ENCODE measurements at places on chromosomes 11 and 22.

GRCh38 chr11:57514538-57515331, 767 bp downstream of the SLC43A1 start:
- H3K27ac ChIP-seq = no peak overlapping the region
- H3K27me3 ChIP-seq = no peaks in the 10 kb centered on the region
- H3K4me3 ChIP-seq = peak overlapping the region; percentile 95
- H3K4me1 ChIP-seq = peaks cover 32% of the 10 kb centered on the region
- no peaks in the 10 kb centered on the region for H3K36me3 ChIP-seq

GRCh38 chr22:42273855-42274451, 3.5 kb upstream of the TCF20 start:
- no peak overlapping the region for H3K27ac ChIP-seq
- H3K36me3 ChIP-seq = no peaks in the 10 kb centered on the region
- DNase-seq = no peak

DNA sequence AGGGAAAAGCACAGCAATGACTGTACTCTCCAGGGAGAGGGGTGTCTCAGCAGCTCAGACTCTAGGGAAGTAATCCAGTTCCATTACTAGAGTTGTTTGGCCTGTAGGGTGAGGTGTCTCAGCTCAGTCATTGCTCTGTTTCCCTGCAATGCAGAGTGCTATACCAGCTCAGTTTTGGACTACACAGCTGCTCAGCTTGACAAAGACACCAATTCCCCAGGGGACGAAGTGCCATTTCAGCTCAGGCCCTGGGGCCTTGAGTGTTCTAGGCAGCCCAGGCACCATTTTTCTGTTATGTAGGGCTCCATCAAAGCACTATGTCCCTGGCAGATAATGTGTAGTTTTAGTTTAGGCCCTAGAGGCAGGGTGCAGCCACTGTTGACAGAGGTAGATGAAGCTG, 18.2 kb downstream of the CALCB start:
- H3K27me3 ChIP-seq = no peaks in the 10 kb centered on the region
- H3K36me3 ChIP-seq = no peaks in the 10 kb centered on the region
- no peak for DNase-seq
- H3K4me3 ChIP-seq = no peak overlapping the region
- no peak overlapping the region for H3K27ac ChIP-seq

DNA sequence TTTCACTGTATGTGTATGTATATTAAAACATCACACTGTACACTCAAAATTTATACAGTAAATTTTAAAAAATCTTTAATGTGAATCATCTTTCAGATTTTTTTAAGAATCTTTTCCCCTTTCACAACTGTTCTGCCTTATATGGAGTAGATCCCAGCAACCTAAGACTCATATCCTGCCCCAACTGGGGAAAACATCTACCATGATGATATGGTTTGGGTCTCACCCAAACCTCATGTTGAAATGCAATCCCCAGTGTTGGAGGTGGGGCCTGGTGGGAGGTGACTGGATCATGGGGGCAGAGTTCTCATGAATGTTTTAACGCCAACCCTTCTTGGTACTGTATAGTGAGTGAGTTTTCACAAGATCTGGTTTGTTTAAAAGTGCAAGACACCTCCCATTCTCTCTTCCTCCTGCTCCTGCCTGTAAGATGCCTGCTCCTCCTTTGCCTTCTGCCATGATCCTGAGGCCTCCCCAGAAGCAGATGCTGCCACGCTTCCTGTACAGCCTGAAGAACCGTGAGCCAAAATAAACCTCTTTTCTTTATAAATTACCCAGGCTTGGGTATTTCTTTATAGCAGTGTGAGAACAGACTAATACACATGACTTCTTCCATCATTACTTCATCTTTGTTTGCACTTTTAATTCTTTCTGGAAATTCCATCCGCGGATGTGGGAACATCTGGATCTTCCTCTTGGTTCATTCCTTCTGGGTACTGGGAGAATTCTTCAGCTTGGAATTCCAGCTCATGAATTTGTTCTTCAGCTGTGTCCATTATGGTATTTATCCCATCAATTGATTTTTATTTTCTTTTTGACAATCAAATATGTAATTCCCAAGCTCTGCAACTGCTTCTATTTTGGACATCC, 36.9 kb downstream of the LINC01488 start:
- no peaks in the 10 kb centered on the region for H3K4me1 ChIP-seq
- no peak overlapping the region for H3K4me3 ChIP-seq
- no peaks in the 10 kb centered on the region for H3K27me3 ChIP-seq
- DNase-seq = no peak
- H3K27ac ChIP-seq = no peak overlapping the region
- H3K36me3 ChIP-seq = no peaks in the 10 kb centered on the region

GRCh38 chr11:2151500-2152257, 9.3 kb downstream of the INS start:
- H3K4me3 ChIP-seq = peak overlapping the region; percentile 8
- no peak overlapping the region for H3K27ac ChIP-seq
- peaks cover 10% of the 10 kb centered on the region for H3K4me1 ChIP-seq
- DNase-seq = peak; percentile 69
- H3K36me3 ChIP-seq = no peaks in the 10 kb centered on the region
- H3K27me3 ChIP-seq = peaks cover 44% of the 10 kb centered on the region

GRCh38 chr11:119691701-119692539, 37.1 kb downstream of the NECTIN1 start:
- H3K27ac ChIP-seq = no peak overlapping the region
- DNase-seq = no peak
- no peak overlapping the region for H3K4me3 ChIP-seq
- H3K27me3 ChIP-seq = no peaks in the 10 kb centered on the region
- peaks cover 17% of the 10 kb centered on the region for H3K4me1 ChIP-seq

DNA sequence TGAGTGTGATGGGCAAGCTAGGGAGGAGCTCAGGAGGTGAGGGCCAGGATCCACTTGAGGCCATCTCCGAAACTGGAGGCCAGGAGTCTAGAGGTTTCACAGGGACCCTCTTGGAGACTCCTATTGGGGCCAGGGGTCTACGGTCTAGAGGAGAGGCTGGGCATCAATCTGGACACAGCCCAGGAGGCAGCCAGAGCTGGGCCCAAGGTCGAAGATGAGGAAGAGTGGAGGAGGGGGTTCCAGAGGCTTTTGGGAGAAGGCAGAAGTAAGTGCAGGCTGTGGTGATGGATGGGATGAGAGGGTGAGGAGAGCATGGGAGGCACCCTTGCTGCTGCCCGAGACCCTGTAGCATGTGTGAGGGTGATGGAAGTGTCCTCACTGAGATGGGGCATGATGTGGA, 56.6 kb downstream of the LRRC32 start:
- H3K27me3 ChIP-seq = no peaks in the 10 kb centered on the region
- H3K4me3 ChIP-seq = no peak overlapping the region
- H3K27ac ChIP-seq = no peak overlapping the region
- no peaks in the 10 kb centered on the region for H3K4me1 ChIP-seq

DNA sequence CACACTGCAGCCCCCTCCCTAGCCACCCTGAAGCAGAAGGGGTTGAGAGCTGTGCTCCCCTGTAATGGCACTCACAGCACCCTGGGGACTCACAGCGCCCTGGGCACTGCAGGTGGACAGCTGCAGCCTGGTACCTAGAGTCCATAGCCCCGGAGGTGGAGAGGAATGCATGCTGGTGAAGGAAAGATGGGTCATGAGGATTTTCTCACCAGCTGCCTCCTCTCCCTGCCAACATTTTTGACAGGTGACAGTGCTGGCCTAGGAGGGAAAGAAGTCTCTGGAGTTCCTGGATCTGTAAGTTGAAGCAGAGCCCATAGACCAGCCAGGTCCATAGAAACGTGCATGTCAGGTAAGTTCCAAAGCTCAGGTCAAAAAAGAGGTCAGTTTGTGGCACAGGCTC, 330.5 kb downstream of the TENM4 start:
- no peaks in the 10 kb centered on the region for H3K27me3 ChIP-seq
- no peak overlapping the region for H3K27ac ChIP-seq
- no peaks in the 10 kb centered on the region for H3K4me1 ChIP-seq
- DNase-seq = no peak
- H3K36me3 ChIP-seq = no peaks in the 10 kb centered on the region

DNA sequence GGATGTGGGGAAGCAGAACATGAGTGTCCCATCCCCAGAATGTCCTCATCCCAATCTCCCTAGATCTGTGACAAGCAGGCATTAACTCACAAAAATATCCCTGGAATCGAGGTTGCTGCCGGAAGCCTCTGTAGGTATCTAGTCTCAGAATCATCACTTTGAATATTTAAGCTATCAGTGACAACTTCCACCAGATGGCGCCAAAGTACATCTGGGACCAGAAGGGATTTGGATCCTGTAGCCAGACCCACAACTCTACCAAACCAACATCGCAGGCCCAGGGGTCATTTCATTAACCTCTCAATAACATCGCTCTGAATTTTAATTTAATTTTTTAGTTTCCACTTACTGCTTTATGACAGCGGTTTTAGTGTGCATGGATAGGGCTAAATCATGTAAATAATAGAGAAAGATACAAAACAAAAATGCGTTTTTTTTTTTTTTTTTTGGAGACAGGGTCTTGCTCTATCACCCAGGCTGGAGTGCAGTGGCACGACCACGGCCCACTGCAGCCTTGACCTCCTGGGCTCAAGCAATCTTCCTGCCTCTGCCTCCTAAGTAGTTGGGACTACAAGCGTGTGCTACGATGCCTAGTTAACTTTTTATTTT, 1.1 kb upstream of the EXT2 start:
- H3K27me3 ChIP-seq = no peaks in the 10 kb centered on the region
- DNase-seq = peak; percentile 78
- peaks cover 18% of the 10 kb centered on the region for H3K4me1 ChIP-seq
- no peaks in the 10 kb centered on the region for H3K36me3 ChIP-seq
- H3K27ac ChIP-seq = no peak overlapping the region

DNA sequence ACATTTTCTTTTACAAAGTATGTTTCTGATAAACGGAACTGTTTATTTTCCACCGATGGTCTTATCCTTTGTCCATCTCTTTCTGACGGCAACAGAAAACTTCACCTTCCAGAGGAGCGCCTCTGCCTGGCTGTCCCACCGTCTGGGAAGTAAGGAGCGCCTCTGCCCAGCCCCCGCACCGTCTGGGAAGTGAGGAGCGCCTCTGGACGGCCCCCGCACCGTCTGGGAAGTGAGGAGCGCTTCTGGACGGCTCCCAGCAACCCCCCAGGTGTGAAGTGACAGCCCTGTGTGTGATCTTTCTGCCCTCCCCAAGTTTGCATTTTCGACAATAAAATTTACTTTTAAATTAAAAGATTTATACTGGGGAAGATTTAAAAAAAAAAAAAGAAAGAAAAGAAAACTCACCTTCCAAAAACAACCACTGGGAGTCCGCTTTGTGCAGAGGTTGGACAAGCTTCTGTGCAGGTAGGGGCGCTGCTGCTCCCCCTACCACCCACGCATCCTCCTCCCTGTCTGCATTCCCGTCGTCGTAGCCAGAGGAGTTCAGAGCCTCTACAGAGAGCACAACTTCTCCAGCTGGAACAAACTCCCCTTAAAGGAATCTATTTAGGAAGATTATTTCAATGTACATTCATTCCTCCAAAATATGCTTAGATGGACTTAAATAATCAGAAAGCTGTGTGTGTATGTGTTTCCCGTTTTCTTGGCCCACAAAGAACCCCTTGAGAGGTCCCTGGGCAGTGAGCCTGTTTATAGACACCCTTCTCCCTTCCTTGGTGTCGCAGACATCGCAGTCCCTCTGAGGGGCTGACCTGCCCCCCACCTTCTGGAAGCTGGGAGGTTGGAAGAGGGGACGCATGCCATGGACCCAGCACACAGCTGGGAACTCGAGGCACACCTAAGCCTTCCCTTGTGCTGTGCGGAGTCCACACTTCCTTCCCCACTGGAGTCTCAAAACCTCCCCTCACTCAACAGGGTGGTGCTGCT, 849 bp upstream of the APOBEC3B start:
- peak overlapping the region; percentile 45 for H3K4me3 ChIP-seq
- H3K27ac ChIP-seq = no peak overlapping the region
- no peaks in the 10 kb centered on the region for H3K27me3 ChIP-seq
- no peak for DNase-seq
- peaks cover 52% of the 10 kb centered on the region for H3K4me1 ChIP-seq

GRCh38 chr11:109222761-109223160, 199.2 kb upstream of the C11orf87 start:
- no peak for DNase-seq
- H3K27ac ChIP-seq = no peak overlapping the region
- H3K4me3 ChIP-seq = no peak overlapping the region

DNA sequence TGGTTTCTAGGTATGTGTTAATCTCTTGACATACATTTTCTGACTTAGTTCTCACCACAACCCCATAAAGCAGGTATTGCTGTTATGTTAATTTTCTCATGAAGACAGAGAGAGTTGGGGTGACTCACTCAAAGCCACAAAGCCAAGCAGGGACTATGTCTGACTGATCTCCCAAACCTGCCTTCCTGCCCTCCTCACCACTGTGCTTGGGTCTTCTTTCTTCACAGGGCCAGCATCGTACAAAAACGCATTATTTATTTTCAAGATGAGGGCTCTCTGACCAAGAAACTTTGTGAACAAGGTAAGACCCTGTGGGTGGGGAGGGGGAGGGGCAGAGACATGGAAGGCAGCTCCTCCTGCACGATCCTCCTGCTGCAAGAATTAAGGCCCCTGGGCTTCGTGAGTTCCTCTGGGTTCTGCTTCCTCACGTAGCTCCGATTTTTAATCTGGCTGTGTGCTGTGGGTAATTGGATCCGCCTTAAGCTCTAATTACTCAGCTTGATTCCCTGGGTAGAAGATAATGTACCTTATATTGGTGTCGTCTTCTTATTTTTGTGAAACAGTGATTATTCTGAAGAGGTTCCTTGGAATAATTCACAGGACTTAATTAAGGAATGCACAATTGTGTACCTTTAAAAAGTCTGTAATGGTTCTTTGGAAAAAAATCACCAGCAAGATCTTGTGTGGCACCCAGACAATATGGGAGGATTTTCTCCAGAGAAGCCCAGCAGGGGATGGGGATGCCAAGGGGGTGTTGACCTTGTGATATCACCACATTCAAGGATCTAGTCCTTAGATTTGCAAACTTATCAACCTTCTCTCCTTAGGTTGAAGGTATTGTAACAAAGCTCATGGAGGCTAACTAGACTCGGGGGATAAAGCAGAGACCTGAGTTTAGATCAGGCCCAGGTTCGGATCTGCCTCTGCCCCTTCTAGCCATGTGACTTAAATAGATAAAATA, 112.9 kb downstream of the SPON1 start:
- peak overlapping the region; percentile 45 for H3K4me3 ChIP-seq
- H3K36me3 ChIP-seq = no peaks in the 10 kb centered on the region
- peaks cover 46% of the 10 kb centered on the region for H3K4me1 ChIP-seq
- DNase-seq = peak; percentile 54

- no peaks in the 10 kb centered on the region for H3K36me3 ChIP-seq
- no peak overlapping the region for H3K4me3 ChIP-seq
- no peaks in the 10 kb centered on the region for H3K4me1 ChIP-seq
- DNase-seq = no peak
- H3K27me3 ChIP-seq = no peaks in the 10 kb centered on the region
These were observed 55.1 kb downstream of the KIAA1671 start for GRCh38 chr22:25007444-25008106.

- DNase-seq = no peak
- H3K4me3 ChIP-seq = no peak overlapping the region
- H3K27me3 ChIP-seq = no peaks in the 10 kb centered on the region
- no peaks in the 10 kb centered on the region for H3K36me3 ChIP-seq
These were observed 18.8 kb upstream of the PRR5 start for GRCh38 chr22:44683237-44683636.

- peak; percentile 99 for DNase-seq
- peak within 1 kb of the TSS; percentile 86 for H3K27ac ChIP-seq
- H3K4me3 ChIP-seq = peak within 1 kb of the TSS; percentile 100
- H3K27me3 ChIP-seq = no peaks in the 10 kb centered on the region
These were observed at the start of gene DRAP1 for GRCh38 chr11:65919141-65919572. TSS of gene DRAP1 (plus strand) at chr11:65919426. CDS start at chr11:65919502, 76 bp downstream.

Measured in CD4-positive, alpha-beta T cell (primary cell).